Natural killer cell (primary cell): ENCODE measurements at places on chromosomes 5 and 9. TPM values are rescaled to one million over a fixed set of nuclear protein-coding genes. Genes with fewer than 3 reads are reported as not detected.

DNA sequence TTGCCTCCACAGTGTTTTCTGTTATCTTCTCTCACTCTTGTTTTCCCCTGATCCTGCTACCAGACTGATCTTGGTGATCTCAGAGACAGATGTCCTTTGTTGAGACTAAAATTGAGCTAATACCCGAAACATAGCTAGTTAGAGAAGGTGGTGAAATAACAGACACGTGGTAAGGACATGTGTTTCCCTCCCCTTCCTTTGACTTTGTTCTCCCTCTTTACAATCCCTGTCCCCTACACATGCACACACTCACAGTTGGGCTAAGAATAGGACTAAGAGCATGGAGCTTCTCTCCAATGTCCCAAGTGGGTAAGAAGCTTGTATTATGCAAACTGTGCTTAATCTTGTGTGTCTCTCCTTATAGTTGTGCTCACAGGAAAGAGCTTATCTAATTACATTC lies 1603.0 kb upstream of the C9orf72 start:
- DNase-seq, result no peak

- no peak for DNase-seq
These were observed 192.4 kb downstream of the SLF1 start for GRCh38 chr5:94810877-94811276.

DNA sequence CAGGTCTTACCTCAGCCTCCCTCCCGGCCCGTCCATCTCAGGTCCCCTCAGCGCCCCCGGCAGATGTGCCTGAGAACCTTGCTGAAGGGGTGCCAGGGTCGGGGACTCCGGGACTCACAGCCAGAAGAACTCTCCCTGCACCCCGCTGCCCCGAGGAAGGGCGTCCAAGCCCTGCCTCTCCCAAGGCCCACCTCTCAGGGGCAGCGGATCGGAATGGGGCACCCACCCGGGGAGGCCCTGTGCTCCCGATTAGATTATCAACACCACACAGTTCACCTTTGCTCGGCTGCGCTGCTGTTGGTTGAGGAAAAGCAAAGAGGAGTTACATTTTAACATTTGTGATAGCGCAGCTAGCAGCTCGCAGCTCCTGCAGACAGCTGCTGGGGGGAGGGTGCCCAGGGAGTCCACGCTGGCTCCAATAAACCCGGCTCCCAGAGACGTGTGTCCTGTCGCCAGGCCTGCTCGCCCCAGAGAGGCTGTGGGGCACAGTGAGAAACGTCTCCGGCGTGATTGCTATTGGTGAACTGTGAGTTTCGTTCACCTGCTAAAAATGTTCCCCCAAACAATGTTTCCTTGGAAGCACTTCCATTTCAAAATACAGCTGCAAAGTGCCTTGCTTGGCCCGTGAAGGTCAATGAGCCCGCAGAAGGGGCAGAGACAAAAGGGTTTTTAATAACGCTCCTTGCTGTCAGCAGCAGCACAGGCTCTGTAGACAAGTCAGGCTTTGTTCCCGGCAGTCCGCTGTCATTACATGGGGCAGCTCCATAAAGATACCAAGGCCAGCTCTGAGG lies 18.6 kb upstream of the SLC6A19 start:
- no peak for DNase-seq

DNA sequence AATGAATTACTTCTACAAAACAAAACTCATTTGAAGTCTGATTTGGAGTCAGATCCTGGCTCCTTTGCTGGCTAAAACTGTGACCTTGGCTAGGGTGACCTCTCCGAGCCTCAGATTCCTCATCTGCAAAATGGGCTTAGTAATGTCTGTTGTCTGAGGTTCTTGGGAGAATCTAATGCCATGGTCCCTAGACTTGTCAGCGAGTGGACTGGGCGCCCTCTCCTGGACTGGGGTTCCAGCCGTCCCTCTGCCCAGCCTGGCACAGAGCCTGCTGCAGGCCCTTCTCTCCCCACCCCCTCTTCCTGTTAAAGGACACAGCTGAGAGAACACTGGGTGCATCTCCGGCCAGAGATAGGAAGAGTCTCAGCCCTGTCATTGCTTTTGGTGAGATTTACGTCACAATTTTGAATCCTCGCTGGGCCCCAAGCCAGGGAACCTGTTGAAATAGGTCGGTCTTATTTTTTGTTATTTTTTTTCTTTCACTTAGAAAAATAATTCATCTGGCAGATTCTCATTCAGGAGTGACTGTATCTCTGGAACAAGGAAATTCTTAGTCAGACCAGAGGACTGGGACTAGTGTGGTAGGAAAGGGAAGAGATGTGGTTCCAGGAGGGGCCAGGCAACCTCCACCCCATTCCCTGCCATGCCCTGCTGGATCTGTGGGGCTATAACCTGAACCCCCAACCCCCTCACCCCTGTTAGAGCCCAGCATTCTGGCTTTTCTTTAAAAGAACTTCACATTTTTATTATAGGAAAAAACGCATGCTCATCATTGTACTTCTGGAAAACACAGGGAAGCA lies 48.2 kb upstream of the RPL26L1 start:
- no peak for DNase-seq

DNA sequence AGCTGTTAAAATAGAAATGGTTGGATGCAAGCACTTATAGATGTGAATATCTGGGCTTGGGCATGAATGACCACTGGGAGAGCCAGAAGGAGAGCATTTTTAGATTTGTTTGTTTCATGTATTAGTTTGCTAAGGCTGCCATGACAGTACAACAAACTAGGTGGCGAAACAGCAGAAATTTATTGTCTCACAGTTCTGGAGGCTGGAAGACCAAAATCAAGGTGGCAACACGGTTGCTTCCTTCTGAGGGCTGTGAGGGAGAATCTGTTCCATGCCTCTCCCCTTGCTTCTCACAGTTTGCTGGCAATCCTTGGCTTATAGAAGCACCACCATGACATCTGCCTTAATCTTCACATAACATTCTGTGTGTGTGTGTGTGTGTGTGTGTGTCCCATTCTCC lies 20.2 kb upstream of the CDC23 start:
- DNase-seq, result no peak

DNA sequence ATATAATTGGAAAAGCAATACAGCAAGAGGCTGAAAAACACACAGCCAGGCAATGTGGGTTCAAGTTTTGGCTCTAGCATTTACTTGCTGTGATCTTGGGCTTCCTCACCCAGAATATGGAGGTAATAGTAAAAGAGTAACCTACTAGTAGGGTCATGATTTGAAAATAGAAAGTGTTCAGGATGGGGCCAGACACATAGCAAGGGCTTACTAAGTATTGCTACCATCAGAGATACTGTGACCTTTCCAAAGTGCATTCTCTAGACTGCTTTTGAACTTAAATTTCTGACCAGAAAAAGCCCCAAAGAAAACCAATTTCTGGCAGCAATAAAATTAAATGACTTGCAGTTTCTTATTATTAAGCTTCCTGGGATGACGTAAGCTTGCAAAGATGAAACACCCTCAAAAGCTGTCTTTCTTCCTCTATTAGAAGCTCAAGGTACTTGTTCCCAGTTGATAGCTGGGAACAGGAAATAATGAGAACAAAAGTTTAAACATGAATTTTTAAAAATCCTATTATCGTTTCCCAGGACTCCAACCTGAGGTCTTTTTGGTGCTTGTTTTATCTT lies 20.3 kb downstream of the SLC45A2 start:
- DNase-seq, result no peak

- DNase-seq, result no peak
These were observed 36.8 kb downstream of the CPEB4 start for GRCh38 chr5:173924899-173925298.

GRCh38 chr5:15787681-15788080 lies 287.7 kb downstream of the FBXL7 start:
- DNase-seq, result no peak

Gene POU5F2
- total RNA-seq, result 7.1 TPM

Gene UNC5A
- total RNA-seq, result not detected

Gene GPR150
- 0.63 TPM for total RNA-seq
